CD4-positive, alpha-beta T cell treated with Interleukin-12 subunit alpha and Interleukin-12 subunit beta, for 1 hour (primary cell): ENCODE measurements at places on chromosomes 12 and 14.

DNA sequence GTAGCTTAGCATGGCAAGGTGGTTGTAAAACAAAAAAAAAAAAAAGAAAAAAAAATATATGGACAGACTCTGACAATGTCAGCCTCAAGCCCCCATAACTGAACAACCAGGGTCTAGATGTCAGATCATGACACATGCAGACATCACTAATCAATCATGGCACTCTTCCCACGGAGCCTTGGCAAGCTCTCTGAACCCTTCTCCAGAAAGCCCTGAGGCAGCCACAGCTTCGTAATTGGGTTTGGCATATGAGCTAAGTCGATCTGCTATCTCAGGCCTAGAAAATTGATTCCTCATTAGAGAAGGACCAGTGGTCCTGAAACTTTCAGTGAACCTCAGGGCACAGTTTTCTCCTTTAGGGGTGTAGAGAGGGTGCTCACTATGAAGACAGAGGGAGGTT, 112.2 kb downstream of the GPR135 start:
- no peak for DNase-seq

- peak; percentile 57 for DNase-seq
Measured at GRCh38 chr14:99055816-99056215, 216.2 kb downstream of the BCL11B start.

DNA sequence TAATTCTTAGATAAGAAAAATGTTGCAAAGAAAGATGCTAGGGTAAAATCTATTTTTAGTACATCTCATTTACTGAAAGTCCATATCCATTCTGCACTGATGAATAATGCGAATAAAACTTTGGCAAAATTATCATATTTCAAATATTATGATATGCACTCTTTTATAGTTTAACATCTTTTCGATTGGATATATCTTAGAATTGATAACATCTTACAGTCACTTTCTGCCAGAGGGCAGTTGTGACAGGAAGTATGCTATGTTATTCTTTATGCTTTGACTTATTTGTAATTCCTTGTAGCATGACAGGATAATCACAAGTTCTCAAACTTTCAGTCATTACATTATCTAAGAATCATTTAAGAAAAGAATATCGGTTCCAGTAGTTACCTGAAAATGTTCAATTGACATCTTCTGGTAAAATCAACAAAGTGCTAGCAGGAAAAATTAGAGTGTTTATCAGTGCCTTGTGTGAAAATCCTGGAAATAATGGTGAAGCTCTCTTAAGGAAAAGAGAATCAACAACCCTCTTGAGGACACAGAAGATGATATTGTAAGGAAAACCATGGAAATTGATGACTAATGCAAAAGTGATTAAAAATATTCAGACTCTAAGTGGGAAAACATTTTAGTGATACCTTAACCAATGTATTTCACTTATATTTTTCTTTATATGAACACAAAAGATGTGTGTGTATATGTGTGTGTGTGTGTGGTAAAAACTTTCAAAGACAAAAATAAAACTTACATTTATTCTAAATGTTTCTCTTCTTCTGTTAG, 95.5 kb downstream of the SLC6A15 start:
- no peak for DNase-seq

DNA sequence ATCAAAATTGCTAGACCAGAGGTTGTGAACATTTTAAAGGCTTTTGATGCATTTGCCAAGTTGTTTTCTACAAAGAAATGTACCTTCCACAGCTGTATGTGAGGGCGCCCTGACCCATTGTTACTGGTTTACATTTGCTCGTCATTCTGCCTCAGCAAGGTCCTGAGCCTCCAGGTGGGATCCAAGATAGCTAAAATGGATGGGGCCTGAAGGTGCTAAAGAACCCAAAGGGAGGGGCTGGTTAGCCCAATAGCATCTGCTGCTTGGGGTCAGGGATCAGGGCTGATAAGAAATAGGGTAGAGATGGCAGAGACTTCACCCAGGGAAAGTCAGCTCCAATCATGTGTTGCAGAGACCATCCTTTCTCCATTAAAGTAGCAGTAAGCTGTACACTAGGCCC, 43.1 kb downstream of the GALNT16 start:
- no peak for DNase-seq

DNA sequence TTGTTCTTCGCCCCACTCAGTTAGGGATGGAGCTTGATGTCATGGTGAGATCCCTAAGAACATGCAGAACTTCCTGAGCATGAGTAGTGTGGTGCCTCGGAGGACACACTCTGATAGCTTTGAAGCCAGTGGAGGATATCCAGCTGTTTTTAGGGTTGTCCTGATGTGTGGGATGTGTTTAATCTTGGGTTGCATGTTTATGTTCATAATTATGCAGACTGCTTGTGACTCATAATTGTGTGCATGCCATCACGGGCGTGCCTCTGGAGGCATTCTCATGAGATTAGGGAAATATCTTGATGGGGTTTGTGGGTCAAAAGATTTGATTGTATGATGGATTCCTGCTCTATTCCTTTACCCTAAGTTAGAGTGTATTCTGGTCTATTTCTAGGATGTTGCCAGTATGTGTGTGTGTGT, 267.4 kb upstream of the PELI2 start:
- no peak for DNase-seq

- no peak for DNase-seq
Measured at GRCh38 chr14:56333359-56334292, 215.4 kb downstream of the PELI2 start.

DNA sequence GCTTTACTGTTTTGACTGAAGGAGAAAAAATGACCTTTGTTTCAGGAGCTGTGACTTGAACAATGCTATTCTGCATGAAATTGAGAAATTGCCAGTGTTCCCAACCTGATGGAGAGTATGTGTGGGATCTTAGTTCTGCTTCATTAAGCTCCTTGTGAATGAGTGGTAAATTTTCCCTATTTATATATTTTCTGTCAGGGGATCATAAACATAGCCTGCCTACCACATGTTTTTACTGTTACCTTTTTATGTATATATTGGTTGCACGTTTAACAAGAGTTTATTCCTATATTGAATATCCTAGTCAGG, 271.7 kb downstream of the PDZRN4 start:
- DNase-seq: no peak

GRCh38 chr14:58560208-58560607, 77.6 kb upstream of the DACT1 start:
- no peak for DNase-seq

- DNase-seq: no peak
Measured at GRCh38 chr12:69028941-69029729, 96.2 kb upstream of the CPM start.

GRCh38 chr12:49349266-49349665, 2.6 kb downstream of the DNAJC22 start:
- no peak for DNase-seq

DNA sequence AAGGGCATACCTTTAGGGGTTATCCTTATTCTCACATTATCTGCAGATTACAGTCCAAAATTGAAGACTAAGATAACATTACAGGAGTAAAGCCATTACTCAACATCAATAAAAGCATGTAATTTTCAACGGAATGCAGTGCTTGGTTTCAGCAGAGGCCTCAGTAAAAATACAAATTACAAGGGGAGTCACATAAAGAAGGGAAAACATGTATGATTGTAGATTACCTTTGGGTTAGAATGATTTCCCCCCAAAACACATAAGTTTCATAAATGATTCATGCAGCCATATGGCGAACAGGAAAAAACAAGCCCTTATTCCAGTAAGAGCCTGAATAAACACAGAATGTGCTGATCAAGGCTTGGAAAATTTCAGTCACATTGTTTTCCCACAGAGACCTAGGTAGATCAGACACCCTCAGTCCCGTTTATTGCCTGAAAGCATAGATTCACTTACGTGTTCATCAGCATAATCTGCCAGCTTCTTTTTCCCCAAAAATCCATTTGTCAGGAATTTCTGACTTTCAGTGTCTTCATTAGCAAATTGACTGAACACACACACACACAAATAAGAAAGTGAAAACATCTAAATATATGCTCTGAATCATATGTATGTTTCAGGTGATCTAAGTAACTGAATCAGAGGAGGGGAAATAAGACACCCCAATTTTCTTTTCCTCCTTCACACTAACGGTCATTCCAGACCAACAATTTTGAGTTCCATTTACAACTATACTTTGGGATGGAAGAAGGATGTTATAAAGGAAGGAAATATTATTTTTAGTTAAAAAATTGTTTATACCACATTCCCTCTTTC, 37.5 kb downstream of the SLC38A4 start:
- DNase-seq: no peak

GRCh38 chr14:92491782-92492181, 21.8 kb upstream of the RIN3 start:
- no peak for DNase-seq

GRCh38 chr12:26396402-26396801, 201.0 kb downstream of the SSPN start:
- DNase-seq: no peak

DNA sequence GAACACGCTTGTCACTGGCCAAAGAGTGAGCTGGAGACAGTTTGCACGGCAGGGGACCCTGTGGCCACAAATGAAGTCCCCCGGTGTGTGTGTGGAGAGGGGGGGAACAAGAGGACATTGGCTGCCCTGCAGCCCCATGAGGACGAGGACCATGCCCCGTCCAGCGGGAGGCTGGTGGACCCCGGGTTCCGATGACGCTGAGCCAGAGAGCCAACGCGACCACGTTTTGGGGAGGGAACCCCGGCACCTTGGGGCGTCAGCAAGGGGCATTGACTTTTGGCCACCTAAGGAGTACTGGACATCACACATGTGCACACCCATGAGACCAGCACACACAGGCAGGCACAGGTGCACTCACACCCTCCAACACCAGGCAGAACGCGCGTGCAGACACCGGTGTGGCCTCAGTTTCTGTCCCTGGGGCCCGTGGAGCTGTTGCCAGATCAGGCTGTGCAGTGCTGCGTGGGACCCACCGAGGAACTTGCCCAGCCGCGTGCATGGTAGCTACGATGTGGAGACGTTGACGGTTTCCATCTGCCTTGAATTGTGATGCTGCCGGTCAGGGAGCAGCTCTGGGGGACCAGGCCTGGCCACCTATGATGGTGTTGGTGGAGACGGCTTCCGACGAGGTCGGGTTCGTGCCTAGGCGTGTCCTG, 26.5 kb downstream of the NOC4L start:
- no peak for DNase-seq

DNA sequence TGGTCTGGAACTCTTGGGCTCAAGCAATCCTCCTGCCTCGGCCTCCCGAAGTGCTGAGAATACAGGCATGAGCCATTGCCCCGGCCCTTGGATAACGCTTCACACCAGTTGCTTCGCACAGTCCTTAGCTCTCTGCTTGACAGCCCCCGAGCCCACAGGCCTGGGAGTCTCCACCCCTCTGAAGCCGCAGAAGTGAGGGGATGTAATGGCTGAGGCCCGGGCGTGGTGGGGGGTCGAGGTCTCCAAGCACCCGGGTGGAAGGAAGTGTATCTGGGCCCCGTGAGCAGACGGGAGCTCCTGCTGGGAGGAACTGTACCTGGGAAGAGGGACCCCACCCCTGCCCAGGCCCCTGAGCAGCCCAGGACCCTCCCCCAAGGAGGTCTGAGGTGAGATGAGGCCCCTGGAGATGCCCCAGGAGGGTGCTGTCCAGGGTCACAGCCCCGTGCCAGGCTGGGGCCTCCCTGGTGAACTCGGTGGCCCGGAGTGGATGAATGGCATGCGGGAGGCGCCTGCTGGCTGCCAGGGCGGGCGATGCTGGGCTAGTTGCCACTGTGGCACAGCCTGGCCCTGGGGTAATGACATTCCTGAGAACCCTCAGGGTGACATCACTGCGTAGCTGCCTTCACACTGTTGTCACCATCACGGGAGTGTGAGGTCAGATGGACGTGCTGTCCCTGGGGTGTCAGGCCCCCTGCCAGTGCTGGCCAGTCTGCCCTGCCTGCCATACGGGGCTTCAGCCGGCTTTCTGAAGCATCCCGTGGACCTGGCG, 48.9 kb downstream of the KIF26A start:
- no peak for DNase-seq

DNA sequence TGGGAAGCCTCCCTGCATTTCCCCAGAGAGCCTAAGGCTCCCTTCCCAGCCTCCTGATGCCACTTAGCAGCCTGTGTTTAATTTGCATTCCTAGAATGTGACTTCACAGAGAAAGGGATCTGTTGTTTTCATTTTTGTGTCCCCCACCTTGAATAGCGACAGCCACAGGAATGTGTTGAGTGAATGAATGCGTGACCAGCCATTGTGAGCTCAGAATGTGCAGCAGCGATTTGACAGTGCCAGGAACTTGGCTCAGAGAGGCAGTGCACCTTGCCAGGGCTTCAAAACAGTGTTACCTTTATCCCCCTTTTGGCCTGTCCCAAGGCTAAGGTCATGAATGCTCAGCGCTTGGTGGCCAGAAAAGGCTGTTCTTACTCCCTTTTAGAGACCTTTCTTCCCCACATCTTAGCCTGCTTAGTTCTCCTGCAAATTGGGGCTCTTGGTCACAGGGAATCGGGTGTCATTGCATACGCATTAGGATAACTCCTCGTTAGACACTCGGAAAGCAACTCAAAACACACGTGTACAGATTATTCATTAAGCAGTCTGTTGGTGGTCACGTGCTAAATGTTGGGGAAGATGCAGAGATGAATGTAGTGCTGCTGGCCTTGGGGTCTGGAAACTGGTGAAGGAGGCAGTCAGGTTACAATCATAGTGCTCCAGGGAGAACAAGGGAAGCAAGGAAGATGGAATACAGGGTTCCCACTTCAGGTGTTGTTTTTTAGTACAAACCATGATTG, 9.8 kb downstream of the NTF3 start:
- no peak for DNase-seq

DNA sequence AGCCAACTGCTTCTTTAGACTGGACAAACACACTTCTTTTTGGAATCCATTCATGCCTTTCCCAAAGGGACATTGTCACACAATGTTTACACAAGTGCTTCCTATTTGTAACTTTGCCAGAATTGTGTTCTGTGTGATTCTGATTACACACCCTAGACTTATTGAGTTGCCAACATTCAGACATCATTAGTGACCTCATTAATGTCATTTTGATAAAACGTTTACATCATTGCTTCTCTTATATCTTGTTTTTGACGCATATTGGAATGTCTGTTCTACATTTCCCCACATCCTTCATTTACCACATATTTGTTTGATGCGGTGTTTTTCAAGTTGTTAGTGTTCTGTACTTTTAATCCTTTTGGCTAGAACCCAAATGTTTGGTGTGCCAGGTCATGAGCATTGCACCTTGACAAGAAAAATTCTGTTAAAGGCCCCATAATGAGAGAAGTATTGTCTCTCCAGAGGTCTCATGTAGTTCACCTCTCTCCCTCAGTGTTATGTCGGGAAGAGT, 305.5 kb downstream of the AEBP2 start:
- no peak for DNase-seq

- DNase-seq: peak; percentile 98
Measured at GRCh38 chr14:63543000-63543825, at the start of gene PPP2R5E. TSS of gene PPP2R5E (minus strand) at chr14:63543377. CDS start at chr14:63539685, 3,692 bp downstream.

DNA sequence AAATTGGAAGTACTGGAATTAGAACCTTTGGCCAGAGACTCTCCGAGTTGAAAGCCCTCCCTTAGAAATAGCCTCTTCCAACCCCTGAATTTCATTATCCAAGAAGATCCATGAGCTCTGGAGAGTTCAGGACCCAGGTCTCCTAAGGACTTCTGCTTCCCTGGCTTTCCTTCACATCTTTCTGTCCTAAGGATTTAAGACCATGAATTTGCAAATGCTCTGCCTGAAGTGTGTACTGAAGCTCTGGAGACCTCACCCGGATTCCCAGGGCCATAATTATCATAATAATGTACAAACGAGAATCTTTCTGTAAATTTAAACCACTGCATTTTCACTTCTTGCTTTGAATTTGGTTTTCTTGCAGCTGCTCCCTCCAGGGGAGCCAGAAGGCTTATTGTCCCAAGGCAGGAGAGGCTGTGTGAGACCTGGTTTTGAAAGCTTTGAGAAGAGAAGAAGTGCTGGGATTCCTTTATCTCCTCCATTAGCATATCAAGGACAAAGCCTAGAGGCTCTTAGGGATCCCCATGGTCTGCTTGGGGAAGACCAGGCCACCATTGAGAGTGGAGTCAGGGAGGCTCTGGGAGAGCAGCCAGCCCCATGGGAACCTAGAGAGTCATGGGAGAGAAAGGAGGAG, 41.1 kb downstream of the GLRX5 start:
- DNase-seq: no peak
